T1000 (cell line): ENCODE measurements at places on chromosomes 16 and 17.
A peak's percentile ranks its signal among the peaks of the same experiment; 100 is the strongest.

GRCh38 chr17:9229826-9230201 is 208.5 kb downstream of the NTN1 start:
- DNase-seq: no peak

GRCh38 chr16:57537194-57537505 is 779 bp upstream of the CCDC102A start:
- no peak for DNase-seq

- DNase-seq: no peak
These were observed 27.0 kb downstream of the SETD6 start for GRCh38 chr16:58542291-58542690.

DNA sequence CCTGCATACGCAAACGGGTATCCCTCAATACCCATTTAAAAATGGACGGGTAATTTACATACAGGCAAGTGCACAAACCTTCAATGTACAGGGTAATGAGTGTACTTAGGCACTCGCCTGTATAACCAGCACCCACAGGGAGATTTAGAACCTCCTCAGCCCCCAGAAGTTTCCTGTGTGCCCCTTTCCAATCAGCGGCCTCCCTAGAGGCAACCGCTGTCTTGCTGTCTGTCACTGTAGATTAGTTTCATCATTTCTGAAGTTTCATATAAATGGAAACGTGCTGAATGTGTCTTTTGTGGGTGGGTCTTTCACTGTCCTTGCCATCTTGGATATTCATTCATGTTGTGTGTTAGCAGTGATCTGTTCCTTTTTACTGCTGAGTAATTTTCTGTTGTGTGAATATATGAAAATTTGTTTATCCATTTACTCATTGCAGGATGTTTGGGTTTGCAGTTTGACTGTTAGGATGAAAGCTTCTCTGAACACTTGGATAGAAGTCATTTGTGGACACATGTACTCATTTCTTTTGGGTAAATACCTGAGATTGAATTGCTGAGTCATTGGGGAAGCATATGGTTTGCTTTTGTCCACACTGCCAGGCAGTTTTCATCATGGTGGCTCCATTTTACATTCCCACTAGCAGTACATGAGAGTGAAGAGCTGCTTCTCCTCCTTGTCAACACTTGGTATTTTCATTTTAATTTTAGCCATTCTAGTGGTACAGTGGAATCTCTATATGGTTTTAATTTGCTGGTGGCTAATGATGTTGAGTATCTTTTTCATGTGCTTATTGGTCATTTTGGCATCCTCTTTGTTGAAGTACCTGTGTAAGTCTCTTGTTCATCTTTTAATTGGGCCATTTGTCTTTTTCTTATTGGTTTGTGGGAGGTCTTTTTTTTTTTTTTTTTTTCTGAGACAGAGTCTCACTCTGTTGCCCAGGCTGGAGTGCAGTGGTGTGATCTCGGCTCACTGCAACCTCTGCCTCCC is 2.1 kb upstream of the ADCY7 start:
- no peak for DNase-seq

GRCh38 chr16:57208926-57209325 is 22.8 kb downstream of the RSPRY1 start:
- DNase-seq: no peak

DNA sequence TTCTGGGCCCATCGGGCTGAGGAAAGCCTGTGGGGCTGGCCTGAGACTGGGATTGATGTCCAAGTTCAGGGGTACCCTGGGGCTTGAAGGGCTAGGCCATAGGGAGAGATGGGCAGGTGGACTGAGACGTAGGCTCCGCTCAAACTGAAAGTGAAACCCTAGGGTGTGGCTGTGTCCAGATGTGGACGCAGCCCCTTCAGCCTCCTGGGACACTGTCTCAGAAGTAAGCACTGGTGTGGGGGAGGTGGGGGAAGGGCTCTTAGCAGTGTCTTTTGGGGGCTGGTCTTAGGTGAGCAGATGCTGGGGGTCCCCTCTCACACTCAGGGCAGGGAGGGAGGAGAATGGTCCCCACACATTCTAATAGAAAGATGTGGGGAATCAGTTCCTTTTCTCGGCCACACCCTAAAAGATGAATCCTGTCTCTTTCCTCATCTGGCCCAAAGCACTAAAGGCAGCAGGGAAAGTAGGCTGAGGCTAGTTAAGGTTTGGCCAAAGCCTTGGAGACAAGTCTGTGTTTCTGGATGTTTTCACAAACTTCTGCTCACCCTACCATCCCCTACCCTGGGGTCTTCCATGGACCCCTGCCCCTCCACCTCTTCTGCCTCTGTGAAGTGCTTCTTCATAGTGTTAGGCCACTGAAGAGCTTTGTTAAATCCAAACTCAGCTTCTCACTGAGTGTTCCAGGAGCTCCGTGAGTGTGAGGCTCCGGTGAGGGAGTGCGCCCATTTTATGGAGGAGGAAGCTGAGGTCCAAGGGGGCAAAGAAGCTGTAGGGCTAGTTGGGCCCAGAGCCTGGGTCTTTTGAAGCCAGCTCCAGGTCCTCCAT is 5.6 kb downstream of the FMNL1 start:
- no peak for DNase-seq

GRCh38 chr16:85751698-85752501 is 1.0 kb upstream of the C16orf74 start:
- no peak for DNase-seq

DNA sequence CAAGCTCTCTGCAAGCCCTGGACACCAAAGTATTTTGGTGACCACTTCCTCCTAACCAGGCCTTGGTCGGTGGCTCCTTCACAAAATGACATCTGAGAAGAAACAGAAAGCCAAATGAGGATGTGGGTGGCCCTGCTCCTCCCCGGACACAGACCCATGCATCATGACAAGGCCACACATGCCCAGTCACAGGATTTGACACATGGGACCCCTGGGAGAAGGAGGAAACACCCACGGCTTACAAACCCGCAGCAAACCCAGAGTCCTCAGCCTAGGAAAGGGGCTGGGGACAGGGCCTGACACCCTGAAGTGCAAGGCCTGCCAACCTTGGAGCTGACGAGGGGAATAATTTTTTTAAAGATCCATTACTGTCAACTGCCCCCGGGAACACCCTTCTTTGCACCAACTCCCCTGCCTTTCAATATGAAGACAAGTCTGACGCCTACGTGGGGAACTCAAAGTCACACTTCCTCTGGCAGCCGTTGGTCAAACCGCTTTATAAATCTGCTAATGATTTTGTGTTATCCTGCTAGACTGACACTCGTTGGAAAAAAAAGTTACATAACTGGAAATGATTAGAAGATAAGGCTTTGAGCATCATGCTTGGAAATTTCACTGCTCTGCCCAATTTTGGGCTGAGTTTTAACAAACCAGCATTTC is 41.3 kb downstream of the GAS7 start:
- DNase-seq: no peak

DNA sequence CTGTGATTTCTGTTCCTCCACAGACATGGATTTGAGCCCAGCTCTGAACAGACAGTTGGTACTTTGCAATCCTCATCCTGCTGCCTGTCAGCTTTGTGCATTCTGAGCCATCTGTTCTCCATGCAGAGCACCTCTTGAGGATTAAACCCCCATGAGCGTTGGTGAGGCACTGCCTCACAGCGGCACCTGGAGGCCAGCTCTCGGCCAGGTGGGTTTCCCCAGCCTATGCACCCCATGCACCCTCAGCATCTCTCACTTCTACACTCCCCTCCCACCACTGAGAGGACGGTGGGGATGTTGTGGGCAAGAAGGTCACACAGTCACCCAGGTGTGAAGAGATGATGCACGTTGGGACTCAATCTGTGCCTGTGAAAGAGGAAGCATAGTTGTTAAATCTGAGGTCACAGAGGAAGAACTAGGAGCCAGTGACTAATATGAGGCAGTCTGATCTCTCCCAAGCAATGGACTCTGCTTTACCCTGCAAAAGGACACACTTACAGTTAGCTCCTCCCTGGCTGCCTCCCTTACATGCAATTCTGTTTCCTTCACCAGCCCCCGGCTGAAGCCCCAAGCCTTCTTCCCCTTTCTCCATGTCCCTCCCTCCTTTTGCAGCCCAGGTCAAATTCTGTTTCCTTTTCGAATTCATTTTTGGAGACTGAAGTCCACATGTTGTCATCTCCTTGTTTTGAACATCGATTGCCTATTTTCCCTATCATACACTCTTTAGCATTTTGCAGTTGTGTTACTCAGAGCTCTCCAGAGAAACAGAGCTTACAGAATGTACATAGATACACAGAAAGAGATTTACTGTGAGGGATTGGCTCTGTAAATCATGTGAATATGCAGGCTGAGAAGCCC is 58.5 kb downstream of the HS3ST3B1 start:
- DNase-seq: no peak

DNA sequence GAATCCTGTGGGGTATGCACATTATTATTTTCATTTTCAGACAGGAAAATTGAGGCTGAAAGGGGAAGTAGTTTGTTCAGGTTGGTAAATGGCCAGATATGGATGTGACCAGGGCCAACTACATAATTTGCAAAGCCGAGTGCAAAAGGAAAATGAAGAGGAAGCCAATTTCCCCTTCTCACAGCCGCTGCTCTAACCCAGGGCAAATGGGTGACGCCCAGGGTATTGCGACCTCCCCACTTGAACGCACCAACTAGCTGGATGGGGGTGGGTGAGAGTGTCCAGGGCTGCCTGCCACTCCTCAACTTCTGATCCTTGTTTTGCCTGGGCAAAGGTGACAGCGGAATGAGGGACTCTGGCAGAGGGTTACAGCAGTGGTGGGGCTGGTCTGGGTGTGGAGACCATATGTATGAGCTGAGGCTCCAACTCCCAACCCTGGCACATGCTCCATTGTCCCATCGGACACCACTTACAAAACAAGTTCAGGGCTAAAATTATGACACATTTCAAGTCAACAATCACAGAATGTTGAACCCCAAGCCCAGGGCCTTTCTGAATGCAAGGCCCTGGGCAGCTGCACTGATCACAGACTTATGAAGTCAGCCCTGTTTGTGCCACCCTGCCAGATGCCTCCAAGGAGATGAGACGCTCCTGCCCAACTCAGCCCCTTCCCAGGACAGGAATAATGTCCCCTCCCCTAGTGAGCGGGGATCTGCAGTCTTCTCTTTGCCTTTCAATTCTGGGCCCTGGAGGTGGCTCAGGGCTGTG is 1.7 kb downstream of the ANKRD40CL start:
- DNase-seq: no peak

GRCh38 chr17:51371732-51372151 is 111.4 kb downstream of the UTP18 start:
- no peak for DNase-seq

DNA sequence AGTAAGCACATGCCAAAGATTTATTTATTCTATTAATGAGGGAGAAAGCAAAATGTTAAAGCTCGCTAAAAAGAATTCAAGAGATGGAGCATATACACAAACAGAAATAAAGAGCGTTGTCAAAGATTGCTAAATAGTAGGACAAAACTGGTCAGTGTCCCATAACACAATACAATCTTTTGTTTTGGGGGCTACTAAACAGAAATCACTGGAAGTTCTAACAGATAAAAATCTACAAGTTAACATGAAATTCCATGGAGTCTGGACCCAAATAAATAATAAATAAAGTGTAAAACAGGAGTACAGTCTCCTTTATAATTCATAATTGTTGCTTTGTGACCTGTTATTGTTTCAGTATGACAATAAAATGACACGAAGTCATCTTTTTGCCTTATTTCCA is 115.2 kb upstream of the CNTNAP4 start:
- no peak for DNase-seq

- no peak for DNase-seq
These were observed 204.5 kb upstream of the CDH8 start for GRCh38 chr16:62240722-62241121.

DNA sequence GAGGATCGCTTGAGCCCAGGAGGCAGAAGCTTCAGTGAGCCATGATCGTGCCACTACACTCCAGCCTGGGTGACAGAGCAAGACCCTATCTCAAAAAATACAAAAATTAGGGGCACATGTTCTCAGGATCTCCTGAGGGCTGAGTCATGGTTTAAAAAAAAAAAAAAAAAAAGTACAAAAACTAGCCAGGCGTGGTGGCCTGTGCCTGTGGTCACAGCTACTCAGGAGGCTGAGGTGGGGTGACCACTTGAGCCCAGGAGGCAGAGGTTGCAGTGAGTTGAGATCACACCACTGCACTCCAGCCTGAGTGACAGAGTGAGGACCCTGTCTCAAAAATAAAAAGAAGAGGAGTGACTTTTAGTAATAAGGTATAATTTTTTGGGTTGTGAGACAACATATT is 16.9 kb downstream of the BLMH start:
- DNase-seq: no peak

- peak; percentile 30 for DNase-seq
These were observed 19.8 kb downstream of the COX4I1 start for GRCh38 chr16:85819245-85819644.

DNA sequence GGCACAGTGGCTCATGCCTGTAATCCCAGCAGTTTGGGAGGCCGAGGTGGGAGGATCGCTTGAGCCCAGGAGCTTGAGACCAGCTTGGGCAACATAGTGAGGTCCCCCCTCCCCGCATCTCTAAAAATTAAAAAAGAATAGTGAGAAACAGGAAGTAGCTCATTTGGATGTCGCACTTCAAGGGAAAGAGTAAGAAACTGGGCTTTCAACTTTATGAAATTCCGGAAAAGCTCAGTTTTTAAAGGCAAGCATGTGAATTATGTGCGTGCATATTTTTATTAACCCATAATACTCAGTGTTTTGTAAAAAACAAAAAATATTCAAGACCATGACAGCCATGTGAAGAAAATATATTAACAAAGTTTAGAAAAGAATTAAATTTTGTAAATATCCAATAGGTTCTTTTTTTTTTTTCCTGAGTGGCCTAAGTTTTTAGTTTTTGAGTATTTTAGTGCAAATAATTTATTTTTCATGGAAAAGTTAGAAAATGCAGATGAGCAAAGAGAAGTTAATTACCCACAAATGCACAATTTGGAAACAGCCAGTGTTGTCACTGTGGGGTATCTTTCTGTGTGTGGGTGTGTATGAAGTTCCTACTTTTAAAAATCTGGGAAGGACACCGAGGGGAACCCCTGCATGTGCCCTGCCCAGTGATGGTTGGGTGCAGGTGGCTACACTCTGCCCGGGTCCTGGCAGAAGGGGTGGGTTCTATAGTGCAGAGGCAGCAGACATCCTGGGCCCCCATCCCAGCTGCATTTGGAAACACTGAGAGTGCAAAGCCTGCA is 40.0 kb downstream of the CIBAR2 start:
- DNase-seq: no peak

GRCh38 chr17:62653826-62654761 is 26.6 kb downstream of the MRC2 start:
- no peak for DNase-seq

DNA sequence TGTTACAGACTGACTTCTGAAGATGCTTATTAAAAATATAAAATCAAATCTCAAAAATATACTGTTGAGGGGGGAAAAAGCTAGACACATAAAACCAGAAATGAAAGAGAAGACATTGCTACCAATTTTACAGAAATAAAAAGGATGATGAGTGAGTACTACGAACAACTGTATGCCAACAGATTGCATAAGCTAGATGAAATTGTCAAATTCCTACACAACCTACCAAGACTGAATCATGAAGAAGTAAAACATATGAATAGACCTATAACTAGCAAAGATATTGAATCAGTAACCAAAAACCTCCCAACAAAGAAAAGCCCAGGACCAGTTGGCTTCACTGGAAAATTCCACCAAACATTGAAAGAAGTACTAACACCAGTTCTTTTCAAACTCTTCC is 3.5 kb upstream of the CAPNS2 start:
- no peak for DNase-seq
